ENCODE measurements at places on chromosomes 1 and 21.

GRCh38 chr1:150997949-150998348, 8.8 kb downstream of the MINDY1 start:
- no peak for DNase-seq

DNA sequence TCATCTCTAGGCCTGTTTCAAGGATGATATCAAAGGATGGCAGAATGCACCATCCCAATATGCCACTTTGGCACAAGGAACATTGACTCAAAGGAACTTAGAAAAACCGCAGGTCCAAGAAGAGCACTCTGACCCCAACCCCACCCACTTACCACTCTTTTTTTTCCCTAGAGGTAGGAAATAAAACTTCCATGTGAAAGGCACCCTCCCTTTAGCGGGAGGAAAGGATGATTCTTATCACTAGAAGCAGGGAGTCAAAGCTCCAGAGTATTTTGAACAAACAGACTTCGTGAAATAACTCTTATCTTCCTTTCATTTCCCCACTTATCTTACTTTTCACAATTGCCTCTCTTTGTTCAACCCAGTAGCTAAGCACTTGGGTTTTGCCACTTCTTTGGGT, 22.2 kb downstream of the PSMG1 start:
- DNase-seq, result no peak

- no peak for DNase-seq
Measured at GRCh38 chr1:211723273-211723672, 47.9 kb upstream of the NEK2 start.

DNA sequence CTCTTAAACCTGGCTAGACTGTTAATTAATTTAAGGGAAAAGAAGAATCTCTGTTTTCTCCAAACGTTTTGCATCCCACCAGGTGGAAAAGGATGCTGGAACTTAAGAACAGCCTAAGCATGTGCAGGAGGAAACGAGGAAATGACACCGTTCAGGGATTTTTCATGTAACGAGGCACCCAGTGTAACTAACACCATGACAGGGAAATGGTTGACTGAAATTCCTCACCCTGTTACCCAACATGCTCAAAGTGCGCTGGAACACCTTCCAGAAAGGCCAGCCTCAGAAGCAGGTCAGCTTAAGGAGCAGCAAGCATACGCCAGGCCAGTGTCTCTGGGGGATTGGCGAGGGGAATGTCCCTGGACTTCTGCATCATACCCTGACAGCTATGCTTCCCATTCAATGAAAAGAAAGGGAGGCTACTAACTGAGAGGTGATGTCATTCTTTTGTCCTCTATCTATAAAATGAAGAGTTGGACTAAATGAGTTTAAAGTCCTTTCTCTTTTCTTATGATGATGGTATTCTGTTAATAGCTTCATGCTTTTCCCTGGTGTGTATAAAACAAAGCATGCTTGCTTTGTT, 21.6 kb downstream of the TNN start:
- DNase-seq, result no peak

GRCh38 chr1:175274368-175274767, 81.8 kb upstream of the KIAA0040 start:
- DNase-seq, result no peak

- DNase-seq, result no peak
Measured at GRCh38 chr1:178725466-178726086, 532 bp downstream of the RALGPS2 start.

DNA sequence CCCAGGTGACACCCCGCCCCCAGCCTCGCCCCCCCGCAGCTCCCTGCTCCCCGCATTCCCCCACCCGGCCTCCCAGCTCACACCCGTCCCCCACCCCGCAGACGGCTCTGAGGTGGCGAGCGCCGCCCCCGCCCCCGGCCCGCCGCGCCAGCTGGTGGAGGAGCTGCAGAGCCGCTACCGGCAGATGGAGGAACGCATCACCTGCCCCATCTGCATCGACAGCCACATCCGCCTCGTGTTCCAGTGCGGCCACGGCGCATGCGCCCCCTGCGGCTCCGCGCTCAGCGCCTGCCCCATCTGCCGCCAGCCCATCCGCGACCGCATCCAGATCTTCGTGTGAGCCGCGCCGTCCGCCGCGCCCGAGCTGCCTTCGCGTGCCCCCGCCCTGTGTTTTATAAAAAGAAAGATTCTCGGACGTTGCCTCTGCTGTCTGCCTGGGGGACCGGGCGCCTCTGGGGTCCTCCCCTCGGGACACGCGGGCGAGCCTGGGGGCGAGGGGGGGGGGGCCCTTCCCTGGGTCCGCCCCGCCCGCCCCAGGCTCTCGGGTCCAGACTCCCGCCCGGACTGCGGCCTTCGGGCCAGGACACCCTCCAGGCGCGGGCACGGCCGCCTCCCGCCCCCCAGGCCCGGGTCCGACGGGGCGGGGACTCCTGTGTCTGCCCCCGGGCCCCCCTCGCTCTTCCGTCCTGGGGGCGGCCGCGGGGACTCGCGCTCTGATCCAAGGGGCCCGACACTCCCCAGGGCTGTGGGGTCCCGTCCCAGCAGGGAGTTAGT, 1.6 kb upstream of the MMP23B start:
- DNase-seq, result no peak

- no peak for DNase-seq
Measured at GRCh38 chr1:80659161-80659560, 1141.6 kb upstream of the ADGRL2 start.

- DNase-seq, result peak; percentile 73
Measured at GRCh38 chr1:99465176-99465900, 180.6 kb upstream of the PALMD start.

- no peak for DNase-seq
Measured at GRCh38 chr1:219155135-219155534, 18.5 kb upstream of the LYPLAL1 start.

DNA sequence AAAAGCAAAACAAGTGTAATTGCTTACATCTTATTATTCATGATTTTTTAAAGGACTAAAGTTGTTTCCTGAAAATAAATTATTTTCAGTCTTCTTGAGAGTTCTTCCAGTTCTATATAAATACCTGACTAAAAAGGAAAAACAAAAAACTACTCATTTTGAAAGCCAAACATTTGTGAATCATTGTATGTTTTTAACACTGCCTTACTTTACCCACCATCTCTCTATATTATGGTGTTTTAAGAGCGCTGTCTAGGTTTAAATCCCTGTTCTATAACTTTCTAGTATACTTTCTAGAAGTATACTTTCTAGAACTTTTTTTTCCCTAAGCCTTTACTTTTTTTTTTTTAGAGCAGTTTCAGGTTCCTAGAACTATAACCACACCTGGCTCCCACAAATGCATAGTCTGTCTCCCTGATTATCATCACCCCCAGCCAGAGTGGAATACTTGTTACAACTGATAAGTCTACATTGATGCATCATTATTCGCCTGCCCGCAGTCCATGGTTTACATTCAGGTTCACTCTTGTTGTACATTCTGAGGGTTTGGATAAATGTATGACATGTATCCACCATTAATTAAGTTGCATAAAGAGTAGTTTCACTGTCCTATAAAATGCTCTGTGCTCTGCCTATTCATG, 9.8 kb downstream of the RSBN1 start:
- DNase-seq, result no peak

GRCh38 chr21:35663856-35664606, 396.3 kb downstream of the SETD4 start:
- no peak for DNase-seq

- peak; percentile 87 for DNase-seq
Measured at GRCh38 chr1:214660900-214661299, 57.9 kb downstream of the CENPF start.

GRCh38 chr1:155321639-155322503, 1.2 kb downstream of the RUSC1 start:
- no peak for DNase-seq

- DNase-seq, result peak; percentile 24
Measured at GRCh38 chr1:40096977-40097782, at the start of gene PPT1. Gene PPT1 (minus strand): TSS chr1:40097252. CDS start chr1:40097238, 14 bp downstream.

DNA sequence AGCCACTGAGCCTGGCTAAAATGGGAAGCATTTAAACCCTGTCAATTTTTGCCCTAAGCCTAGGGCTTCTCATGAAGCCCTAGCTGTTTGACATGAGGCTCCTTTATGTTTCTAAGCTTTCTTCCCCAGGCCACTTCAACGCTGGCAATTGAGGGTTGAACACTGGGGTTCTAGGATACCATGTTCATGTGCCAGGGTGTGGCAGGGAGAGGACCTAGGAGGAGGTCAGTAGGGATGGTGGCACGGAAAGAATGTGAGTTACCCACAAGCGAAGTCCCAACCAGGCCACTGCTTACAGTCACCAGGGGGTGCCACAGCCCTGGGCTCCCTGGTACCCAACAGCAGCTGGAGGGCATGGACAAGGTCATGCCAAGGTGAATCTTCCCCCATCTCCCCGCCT, 90.8 kb upstream of the AJAP1 start:
- DNase-seq, result no peak

GRCh38 chr1:159442428-159442827, 2.9 kb downstream of the OR10J1 start:
- DNase-seq, result no peak

DNA sequence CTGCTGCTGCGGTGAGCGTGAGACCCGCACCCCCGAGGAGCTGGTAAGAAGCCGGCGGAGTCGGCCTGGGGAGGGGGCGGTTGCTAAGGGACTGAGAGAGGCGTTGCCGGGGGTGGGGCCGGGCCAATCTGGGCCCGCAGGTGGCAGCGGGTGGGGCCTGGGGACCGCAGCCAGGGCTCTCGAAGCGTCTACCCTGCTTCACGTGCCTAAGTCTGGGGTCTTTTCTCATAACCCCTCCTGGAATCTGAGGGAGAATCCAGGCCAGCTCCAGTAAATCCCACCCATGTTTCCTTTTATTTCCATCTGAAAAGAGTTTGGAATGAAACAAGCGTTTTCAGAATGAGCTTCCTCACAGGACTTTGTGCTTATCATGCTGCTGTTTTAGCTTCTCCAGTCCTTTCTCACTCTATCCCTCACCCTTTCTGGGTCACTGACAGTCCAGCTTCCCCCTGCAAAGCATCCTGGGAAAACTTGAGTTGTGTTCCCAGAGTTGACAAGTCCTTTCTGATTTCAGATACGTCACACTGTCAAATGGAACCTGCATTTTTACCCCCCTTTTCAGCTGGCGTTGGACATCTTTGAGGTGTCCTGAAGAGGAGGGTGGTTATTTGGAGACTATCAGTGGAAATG, 431 bp downstream of the CLCN6 start:
- DNase-seq, result no peak

DNA sequence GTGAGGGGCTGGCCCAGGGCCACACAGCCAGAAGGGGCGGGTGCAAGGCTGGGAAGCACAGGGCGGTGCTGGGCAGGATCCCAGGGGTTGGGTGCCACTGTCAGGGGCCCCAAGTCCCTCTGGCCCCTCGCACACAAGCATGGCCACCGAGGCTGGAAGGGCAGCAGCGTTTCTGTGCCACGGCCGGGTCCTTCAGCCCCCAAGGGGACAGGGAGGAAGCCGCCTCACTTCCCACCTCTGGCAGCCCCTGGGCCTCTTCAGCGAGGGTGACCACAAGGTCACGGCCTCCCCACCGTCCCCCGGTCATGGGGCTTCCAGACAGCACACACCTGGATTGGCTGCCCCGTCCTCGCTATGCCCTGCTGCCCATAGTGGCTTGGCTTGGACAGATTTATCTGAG, 77.1 kb upstream of the TTC34 start:
- no peak for DNase-seq

Data from GM04504 (cell line).